Daoy (cell line): ENCODE measurements at places on chromosomes 4 and X. TPM values are rescaled to one million over a fixed set of nuclear protein-coding genes. Genes with fewer than 3 reads are reported as not detected.

Gene HCCS
- 33.5 and 40.1 TPM in 2 replicates for total RNA-seq

Gene SSX7
- not detected in 2 replicates for total RNA-seq

Gene SSX1
- not detected in 2 replicates for total RNA-seq

Gene PITX2
- total RNA-seq: 1.3 and 2.7 TPM in 2 replicates

Gene TMPRSS11F
- total RNA-seq: 0.51 and 0.69 TPM in 2 replicates

Gene EXOC1
- total RNA-seq: 17.3 and 28.3 TPM in 2 replicates

Gene CXCL1
- total RNA-seq: 16.7 and 21.4 TPM in 2 replicates

Gene NEXMIF
- 0.21 and 0.23 TPM in 2 replicates for total RNA-seq

Gene ASB12
- total RNA-seq: not detected in 2 replicates

Gene XG
- not detected in 2 replicates for total RNA-seq

Gene MAGEA4
- total RNA-seq: not detected in 2 replicates

Gene TLR8
- total RNA-seq: not detected in 2 replicates

Gene TCEANC
- total RNA-seq: 0.57 and 2.2 TPM in 2 replicates

Gene FIP1L1
- 39.7 and 45.4 TPM in 2 replicates for total RNA-seq

Gene AFP
- total RNA-seq: 0.91 TPM in 1 of 2 replicates, not detected in the other
